Stimulated activated CD8-positive, alpha-beta memory T cell treated with anti-CD3 and anti-CD28 coated beads, Interleukin-4, amount 100 ng/mL, for 24 hours (primary cell): ENCODE measurements at places on chromosomes 6 and 20.

GRCh38 chr6:149035766-149036165 is 281.7 kb upstream of the TAB2 start:
- no peak for DNase-seq

DNA sequence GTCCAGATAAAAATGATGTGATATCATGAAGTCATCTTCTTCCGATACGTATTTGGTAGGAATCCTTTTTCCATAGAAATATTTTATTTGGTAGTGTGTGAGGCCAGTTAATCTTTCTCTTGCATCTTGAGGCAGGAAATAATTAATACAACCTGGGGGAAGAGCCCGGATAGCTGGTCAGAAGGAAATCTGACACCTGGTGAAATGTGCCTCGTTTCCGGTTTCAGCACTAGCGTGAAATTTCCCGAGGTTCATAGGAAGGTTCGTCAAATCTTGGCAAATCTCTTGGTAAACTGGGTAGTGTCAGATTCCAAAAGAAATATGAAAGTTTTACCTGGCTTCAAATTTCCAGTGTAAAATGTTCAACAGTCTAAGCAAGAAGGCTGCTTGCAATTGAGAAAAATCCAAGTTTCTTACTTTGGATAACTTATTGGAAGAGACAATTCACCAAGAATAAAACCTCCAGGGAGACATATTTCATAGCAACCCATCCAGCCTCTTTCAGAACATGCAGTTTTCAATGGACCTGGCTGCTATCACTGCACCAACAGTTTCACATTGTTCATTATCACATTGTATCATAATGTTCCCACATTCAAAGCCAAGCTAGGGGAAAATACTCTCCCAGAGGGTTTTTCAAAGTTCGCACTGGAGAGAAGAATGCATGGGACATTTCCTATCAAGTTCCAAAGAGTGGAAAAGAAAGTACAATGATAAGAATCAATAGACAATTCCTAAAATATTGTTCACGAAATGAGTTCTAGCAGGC is 454.5 kb upstream of the CITED2 start:
- DNase-seq = no peak

DNA sequence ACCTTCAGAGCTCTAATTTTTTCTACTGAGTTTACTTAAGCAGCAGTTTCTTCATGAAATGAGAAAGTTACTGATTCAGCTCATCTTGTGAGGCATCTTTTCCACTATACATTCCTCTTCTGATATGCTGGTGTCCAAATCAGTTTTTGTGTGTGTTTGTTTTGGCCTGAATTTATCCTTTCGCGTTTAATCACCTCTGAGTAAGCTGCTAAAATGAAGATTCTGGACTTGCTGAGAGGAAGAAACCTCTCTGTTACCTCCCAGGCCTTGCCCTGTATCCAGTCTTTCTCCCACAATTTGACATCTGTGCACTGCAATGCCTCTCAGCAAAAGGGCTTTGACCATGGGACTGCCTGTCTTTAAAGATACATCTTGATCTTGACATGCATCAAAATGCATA is 536.2 kb upstream of the NRSN1 start:
- DNase-seq = no peak

- DNase-seq = no peak
Measured at GRCh38 chr20:48732081-48732829, 95.5 kb downstream of the PREX1 start.

DNA sequence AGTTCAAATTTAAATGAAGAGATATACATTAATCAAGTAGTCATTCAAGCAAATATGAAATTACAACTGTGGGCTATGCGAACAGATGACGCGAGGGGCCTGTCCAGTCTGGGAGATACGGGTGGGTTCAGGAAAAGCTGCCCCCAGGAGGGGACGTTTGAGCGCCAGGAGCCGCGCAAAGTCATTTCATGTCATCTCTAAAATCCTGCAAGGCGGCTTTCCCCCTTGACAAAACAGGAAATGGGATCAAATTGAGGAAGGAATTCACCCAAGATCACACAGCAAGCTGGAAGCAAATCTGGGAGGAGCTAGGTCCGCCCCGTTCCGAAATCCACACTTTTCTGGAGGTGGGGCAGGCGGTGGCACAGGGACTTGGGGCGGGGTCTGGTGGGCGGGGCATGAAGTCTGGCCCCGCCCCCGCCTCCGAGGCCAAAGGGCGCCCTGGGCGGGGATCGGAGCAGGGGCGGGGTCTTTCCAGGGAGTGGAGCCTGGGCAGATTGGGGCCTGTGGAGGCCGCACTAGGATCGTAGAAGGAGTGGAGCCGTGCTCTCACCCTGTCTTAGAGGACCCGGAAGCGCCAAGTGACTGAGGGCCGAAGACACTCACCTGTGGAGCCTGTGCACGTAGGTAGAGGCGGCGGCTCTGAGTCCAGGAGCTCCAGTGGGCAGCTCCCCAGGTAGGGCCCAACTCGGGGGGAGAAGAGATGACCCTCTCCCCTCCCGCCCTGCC is at the start of gene LPIN3:
LPIN3 (plus strand) TSS at position 495 of the 729 bp plus-strand sequence. CDS start 4,983 bp downstream, outside the sequence.
- peak; percentile 30 for DNase-seq

DNA sequence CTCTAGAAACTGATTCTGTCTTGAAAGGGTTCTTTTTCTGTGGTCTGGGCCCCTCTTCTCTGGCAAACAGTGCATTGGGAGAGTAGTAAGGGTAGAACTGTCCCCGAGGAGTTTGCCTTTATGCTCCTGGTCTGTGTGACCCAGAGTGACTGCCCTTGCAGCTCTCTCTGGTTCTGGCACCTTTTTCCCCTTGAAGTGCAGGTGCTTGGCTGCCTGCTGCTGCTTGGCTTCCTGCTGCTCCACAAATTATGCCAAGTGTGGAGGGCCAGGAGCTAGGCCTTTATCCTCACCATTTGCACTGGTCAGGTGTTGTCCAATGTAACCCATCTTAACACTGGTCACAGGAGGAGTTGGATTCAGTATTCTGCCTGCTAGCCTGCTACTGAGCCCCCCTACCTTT is 11.2 kb downstream of the KIZ start:
- no peak for DNase-seq

DNA sequence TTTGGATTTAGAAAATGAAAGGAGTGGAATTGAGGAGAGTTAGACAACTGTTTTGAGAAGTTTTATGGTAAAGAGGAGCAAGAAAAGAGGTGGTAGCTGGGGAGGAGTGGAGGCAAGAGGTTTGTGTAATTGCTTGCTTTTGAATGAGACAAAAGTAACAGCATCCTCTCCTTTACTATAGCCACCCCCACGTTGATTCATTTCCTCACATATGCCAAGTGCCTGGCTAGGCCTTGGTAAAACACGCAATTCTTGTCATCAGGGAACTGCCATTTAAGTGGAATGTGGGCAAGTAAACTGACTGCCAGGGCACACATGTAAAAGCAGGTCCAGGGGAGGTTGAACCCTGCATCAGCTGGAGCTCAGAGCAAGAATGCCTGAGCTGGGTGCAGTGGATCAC is 4.1 kb downstream of the MTRES1 start:
- no peak for DNase-seq

DNA sequence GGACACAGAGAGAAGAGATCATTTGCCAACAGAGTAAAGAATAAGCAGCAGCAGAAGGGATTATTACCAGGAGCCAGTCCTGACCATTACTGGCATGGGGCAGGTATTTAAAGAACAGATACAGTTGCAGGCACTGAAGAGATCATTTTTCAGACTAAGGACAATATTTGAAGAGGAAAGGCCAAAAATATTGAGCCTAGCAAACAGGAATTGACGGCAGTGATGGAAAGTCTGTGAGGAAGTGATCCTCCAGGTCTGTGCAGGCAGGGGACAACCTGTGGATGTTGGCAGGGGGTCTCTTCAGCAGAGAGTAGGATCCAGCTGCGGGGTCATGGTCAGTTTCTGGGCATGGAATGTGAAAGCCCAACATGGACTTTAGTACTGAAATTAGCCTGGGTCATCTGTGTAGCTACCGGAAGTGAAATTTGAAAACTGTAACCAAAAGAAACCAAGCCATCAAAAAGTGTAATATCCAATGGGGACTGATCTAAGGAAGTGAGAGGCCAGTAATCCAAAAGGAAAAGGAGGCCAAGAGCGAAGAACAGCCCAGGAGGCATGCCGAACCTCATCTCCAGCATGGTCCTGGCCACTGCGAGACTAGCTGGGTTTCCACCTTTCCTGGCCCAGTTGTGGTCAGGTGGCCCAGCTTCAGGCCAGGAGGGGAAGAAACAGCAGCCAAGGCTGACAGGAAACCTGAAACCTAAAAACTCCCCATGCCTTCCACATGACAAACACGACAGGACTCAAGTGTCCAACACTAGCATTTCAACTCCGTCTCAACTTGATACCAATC is 115.1 kb upstream of the TNFAIP3 start:
- DNase-seq = no peak

- DNase-seq = no peak
Measured at GRCh38 chr6:52543729-52544601, 32.9 kb downstream of the TRAM2 start.

- DNase-seq = no peak
Measured at GRCh38 chr20:61454053-61454452, 202.0 kb downstream of the CDH4 start.

GRCh38 chr6:32224696-32225095 is 829 bp upstream of the NOTCH4 start:
- DNase-seq = no peak

DNA sequence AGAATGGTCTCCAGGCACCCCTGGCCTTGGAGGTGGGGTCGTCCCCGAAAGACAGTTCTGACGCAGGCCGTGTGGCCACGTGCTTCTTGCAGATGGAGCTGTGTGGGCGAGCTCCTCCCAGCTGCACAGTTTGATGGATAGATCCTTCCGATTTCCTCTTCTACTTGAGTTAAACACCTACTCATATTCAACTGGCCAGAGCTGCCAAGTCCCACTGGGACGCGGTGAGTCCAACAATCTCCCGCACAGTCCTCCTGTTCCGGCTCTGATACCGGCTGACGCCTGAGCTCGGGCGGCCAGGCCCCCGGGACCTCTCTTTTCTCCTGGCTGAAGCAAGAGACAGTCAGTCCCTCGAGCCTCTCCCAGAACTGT is 57.9 kb upstream of the DACT2 start:
- no peak for DNase-seq

- DNase-seq = no peak
Measured at GRCh38 chr20:58871533-58872102, 19.1 kb downstream of the GNAS start.

DNA sequence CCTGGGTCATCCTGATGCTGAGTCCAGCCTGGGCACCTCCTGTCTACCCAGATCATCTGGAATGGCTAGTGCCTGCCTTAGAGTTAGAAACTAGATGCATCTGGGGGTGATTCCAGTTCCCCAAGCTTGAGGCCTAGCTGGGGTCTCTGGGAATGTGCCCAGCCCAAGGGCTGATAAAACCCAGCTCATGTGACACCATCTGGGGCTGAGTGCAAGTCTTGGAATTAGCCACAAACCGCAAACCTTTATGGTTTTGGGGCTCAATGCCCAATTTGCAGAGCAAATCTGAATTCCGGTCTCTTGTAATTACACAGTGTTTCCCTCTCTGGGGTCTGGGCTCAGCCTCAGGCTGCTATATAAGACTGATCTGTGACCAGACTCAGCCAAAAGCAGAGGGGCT is at the start of gene BPIFB4:
BPIFB4 (plus strand) TSS at position 385 of the 400 bp plus-strand sequence. CDS start 1,884 bp downstream, outside the sequence.
- no peak for DNase-seq

GRCh38 chr6:138596126-138596525 is 96.8 kb upstream of the NHSL1 start:
- no peak for DNase-seq

DNA sequence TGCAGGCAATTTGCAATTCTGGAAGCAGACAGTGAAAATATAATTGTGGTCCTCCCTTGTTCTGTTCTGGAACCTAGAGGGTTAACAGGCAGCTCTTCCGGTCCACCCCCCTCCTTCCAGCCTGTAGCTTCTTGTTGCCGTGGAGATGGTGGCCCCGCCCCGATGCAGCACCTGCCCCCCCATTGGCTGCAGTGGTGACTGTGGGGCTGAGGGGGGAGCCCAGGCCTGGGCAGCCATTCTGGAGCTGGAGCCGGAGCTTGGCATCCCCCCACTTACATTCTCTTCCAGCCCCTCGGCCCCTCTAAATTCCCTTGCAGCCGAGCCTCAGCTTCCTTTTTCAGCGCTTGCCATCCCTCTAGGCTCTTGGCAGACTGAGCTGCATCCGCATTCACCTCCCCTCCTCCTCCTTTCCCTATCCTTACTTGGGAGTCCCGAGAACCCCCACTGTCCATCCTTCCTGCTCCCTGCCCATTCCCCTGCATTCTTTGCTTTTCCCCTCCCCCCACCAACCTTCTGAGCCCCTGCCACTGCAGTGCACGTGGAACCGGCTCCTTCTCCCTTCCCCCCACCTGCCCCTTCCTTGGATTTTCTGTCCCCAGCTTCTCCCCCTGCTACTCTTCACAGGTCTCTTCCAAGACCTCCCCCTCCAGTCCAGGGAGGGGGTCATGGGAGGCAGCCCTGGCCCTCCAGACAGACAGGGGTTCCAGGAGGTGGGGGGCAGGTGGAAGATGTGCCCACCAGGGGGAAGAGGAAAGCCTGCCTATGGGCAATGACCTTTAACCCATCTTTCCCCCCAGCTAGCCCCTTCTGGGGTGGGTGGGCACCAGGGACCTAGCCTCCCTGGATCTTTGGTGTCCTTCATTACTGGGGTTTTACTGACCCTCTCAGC is 11.4 kb downstream of the SYNGAP1 start:
- peak; percentile 77 for DNase-seq

DNA sequence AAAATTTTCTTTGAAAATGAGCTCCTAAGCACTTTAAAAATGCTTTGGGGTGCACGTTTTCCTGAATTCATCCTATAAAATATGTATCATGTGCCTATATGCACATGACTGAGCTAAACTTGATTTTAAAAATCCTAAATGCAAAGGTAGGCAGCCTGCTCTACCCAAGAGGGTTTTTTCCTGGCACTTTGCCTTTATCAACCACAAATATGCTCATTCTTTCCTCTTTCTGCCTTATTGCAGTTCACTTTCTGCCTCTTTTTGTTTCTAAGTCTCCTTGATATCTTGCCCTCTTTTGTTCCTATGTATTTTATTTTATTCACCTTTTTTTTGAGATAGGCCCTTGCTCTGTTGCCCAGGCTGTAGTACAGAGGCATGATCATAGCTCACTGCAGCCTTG is 229.3 kb downstream of the GRM1 start:
- no peak for DNase-seq

- DNase-seq = no peak
Measured at GRCh38 chr6:42338744-42339222, 112.9 kb downstream of the TRERF1 start.

DNA sequence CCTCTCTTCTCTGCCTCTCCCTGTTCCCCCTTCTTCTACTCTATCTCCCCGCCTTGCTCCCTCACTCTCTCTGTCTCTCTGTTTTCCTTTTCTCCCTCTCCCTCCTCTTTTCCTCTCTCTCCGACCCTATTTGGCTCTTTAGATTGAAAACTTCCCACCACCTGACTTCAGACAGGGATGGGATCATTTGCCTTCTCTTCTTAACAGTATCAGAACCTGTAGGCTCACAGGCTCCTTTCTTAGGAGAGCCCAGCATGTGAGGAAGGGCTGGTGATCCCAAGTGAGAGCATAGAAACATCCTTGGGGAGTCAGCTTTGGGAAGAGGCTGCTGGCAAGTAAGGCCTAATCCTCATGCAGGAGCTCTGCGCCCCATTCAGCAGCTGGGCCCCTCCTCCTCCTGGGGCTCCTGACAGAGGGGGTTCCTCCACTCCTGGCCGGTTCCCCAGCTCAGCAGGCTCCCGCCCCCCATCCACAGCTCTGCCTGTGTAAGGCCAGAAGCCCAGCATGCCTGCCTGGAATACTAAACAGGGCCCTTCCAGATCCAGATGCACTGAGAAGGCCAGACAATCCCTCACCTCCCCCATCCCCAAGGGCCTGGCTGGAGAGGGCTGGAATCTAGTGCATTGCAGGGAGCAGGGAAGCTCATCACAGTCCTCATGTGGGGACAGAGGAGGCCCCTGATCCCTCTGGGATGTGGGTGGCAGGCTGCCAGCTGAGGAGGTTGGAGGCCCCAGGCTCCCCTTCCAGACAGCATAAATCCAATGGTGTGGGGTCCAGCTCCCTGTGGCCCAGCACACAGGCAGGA is 93.4 kb downstream of the PTPRT start:
- no peak for DNase-seq
